ENCODE measurements at places on chromosomes 13 and 19.

DNA sequence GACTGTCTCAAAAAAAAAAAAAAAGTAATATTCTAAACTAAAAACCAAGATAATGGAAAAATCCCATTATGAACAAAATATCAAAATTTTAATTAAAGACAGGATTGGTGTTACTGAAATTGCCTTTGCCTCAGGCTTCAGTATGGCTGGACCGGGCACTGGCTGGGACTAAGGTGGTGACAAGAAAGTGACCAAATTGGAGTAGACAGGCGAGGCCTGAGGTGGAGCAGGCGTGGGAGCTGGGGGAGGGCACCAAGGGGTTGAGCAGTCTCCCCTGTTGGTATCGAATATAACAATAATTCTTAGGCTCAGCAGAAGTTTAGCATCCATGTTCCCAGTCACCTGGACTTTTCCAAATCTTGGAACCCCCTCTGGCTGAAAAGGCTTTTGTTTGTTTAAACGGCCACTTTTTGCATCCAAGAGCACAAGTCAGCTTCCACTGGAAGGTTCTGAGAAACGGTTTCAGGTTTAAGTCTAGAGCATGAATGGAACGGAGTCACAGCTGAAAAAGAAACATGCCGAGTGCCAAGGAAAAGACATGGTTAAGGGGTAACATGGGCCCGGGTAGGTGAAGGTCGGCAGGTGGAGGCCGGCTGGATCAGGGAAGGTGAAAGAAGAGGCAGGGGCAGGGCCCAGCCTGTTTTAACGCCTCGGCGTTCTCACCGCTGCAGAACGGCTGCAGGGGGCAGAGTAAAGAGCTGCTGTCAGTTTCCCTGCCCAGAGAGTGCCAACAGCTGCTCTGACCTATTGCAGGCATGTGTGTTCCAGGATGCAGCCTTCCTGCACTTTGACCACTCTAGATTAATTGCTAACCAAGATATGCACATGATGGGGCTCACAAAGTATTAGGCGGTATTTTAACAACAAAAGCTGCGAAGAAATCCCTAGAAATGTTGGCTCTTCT, 104.4 kb downstream of the TM9SF2 start:
- peak; percentile 28 for DNase-seq

DNA sequence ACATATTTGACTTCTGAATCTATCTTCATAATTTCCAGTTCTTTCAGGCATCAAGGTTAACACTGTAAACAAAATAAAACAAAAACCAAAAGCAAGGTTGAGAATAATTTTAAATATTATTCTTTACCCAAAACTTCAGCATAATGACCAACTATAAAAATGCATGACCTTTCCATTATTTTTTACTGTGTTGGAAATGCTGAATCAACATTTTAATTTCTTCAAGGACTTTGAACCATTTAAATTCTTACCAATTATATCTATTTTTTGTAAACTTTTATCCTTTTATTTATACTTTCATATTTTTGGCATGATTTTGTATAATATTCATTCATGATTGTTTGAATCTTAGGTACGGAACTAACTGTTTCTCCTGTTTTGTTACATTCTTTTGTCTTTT, 6.9 kb downstream of the ZNF585A start:
- DNase-seq: no peak

DNA sequence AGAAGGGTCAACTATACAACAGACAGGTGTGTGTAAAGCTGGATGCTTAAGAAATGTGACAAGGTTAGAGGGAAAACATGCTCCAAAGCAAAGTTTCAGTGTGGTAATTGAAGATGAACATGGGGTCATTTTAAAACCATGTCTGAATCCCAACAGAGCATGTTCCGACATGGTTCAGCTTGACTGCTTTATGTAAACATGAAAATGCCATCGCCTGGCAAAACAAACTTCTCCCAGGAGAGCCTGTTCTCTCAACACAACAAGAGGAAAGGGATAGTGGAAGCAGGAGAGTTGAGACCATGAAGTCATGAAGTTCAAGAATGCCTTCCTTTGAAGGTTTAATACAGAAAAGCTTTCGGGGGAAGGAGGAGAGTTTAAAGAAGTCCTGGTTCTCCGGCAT, 85.8 kb downstream of the EPSTI1 start:
- no peak for DNase-seq

DNA sequence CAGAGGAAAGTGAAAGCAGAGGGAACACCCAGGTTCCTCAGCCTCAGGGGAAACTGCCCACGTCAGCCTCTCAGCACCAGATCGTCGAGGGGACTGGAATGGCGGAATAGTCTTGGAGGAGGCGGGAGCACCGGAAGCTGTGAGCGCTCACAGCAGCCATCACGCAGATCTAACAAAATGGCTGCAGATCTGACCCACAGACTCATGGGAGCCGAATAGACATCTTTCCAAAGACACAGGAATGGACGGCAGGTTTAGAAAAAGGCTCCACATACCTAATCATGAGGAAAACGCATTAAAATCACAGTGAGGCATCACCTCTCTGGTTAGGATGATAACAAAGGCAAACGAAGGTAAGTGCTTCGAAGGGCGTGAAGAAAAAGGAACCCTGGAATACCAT, 11.8 kb upstream of the LILRA2 start:
- DNase-seq: no peak

GRCh38 chr19:39211731-39212374, 7.8 kb upstream of the SYCN start:
- no peak for DNase-seq

GRCh38 chr13:30776661-30777060, 41.3 kb downstream of the ALOX5AP start:
- DNase-seq: no peak
